ENCODE measurements at places on chromosomes 1 and 21.
A peak's percentile ranks its signal among the peaks of the same experiment; 100 is the strongest.

DNA sequence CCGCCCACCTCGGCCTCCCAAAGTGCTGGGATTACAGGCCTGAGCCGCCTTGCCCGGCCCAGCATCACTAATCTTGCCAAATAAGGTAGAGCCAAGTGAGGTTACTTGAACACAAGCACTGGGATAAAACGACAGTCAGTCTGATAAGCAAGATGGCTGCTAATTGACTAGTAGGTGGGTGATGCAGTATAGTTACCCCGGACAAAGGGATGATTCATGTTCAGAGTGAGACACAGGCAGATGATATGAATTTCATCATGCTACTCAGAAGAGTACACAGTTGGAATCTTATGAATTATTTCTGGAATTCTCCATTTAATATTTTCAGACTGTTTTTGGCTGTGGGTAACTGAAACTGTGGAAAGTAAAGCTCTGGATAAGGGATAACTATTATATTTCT lies 178.4 kb downstream of the USP25 start:
- no peak for DNase-seq
- H3K4me3 ChIP-seq: no peak overlapping the region
- H3K27me3 ChIP-seq: no peaks in the 10 kb centered on the region
- H3K27ac ChIP-seq: no peak overlapping the region
- H3K36me3 ChIP-seq: no peaks in the 10 kb centered on the region

GRCh38 chr1:56330391-56331026 lies 248.9 kb downstream of the PLPP3 start:
- H3K27me3 ChIP-seq: no peaks in the 10 kb centered on the region
- no peak overlapping the region for H3K4me3 ChIP-seq
- H3K36me3 ChIP-seq: no peaks in the 10 kb centered on the region
- H3K27ac ChIP-seq: no peak overlapping the region

- H3K27ac ChIP-seq: no peak overlapping the region
- H3K36me3 ChIP-seq: no peaks in the 10 kb centered on the region
- H3K4me1 ChIP-seq: no peaks in the 10 kb centered on the region
- no peaks in the 10 kb centered on the region for H3K27me3 ChIP-seq
- DNase-seq: no peak
- H3K4me3 ChIP-seq: no peak overlapping the region
These were observed 52.6 kb downstream of the GLIS1 start for GRCh38 chr1:53686091-53686964.

DNA sequence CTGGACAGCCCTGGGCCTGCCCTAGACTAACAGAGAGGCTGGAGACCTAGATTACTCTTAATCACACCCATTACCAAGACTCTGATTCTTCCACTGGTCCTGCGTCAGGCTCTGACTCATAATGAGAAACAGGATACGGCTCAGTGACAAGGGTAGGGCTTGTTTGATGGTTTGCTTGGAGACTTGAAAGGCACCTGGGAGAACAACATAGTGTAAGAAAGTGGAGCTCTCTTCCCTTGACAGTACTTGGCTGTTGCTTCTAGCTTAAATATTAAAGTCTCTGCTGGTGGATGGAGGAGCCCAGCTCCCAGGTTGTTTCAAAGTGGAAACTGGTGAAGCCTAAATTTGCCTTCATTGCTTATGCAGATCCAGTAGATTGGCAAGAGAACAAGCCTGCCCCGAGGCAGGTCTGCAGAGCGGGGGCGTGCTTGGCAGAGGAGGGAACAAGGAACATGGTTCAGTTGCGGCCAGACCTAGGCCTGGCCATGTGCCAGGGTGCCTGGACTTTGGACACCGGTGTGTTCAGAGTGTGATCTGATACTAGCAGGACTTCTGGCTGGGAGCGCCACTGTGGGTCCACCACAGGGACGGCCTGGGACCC lies 480.6 kb downstream of the CAMTA1 start:
- DNase-seq: no peak
- no peak overlapping the region for H3K4me3 ChIP-seq
- H3K4me1 ChIP-seq: no peaks in the 10 kb centered on the region
- H3K27ac ChIP-seq: no peak overlapping the region
- no peaks in the 10 kb centered on the region for H3K27me3 ChIP-seq

DNA sequence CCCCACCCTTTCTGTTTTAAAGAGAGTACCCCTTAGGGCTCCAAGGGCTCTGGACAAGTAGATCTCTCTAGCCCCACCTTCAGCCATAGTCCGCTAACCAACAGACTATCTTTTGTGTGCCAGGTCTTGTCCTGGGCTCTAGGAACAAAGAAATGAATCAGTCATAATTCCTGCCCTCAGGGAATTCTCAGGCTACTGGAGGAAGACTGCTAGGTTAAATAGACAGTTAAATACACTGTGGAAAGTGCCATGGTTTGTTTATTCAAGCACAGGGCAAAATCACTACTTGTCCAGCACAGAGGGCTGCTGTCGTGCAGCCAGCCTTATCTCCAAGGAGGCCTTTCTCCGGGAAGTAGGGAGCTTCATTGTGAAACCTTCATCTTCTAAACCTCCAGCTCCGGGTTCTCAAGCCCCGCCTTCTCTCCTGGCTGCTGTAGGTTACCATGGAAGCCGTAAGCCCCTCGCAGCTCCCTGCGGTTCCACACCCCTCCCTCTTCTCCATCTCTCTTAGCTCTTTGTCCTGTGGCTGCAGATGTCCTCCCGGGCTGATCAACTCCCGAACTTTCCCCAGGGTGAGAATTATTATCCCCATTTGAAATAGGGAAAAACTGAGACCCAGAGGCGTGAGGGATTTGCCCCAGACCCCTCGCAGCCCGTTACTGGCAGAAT lies 29.8 kb downstream of the SHISAL2A start:
- no peak overlapping the region for H3K4me3 ChIP-seq
- no peak overlapping the region for H3K27ac ChIP-seq
- H3K4me1 ChIP-seq: no peaks in the 10 kb centered on the region
- no peaks in the 10 kb centered on the region for H3K27me3 ChIP-seq
- no peaks in the 10 kb centered on the region for H3K36me3 ChIP-seq

- DNase-seq: no peak
- no peaks in the 10 kb centered on the region for H3K4me1 ChIP-seq
- H3K4me3 ChIP-seq: no peak overlapping the region
These were observed 10.6 kb upstream of the OR2T33 start for GRCh38 chr1:248288391-248288790.

- H3K27ac ChIP-seq: no peak overlapping the region
- no peaks in the 10 kb centered on the region for H3K36me3 ChIP-seq
- H3K4me3 ChIP-seq: no peak overlapping the region
- H3K4me1 ChIP-seq: no peaks in the 10 kb centered on the region
- DNase-seq: no peak
These were observed 38.2 kb downstream of the NTPCR start for GRCh38 chr1:232988572-232989040.

GRCh38 chr1:112536561-112536960 lies 27.8 kb downstream of the WNT2B start:
- peaks cover 2% of the 10 kb centered on the region for H3K36me3 ChIP-seq
- no peak for DNase-seq
- no peaks in the 10 kb centered on the region for H3K27me3 ChIP-seq

GRCh38 chr1:75796376-75797272 lies at the start of gene MSH4:
Gene MSH4 (plus strand): TSS chr1:75796882. CDS start chr1:75796986, 104 bp downstream.
- no peak within 1 kb of the TSS for H3K27ac ChIP-seq
- peak; percentile 76 for DNase-seq
- H3K27me3 ChIP-seq: no peaks in the 10 kb centered on the region
- no peaks in the 10 kb centered on the region for H3K36me3 ChIP-seq

- no peak overlapping the region for H3K27ac ChIP-seq
- H3K27me3 ChIP-seq: no peaks in the 10 kb centered on the region
- no peak overlapping the region for H3K4me3 ChIP-seq
- H3K36me3 ChIP-seq: no peaks in the 10 kb centered on the region
- H3K4me1 ChIP-seq: no peaks in the 10 kb centered on the region
These were observed 10.8 kb upstream of the PIGK start for GRCh38 chr1:77230051-77230450.

- no peaks in the 10 kb centered on the region for H3K36me3 ChIP-seq
- H3K27ac ChIP-seq: no peak overlapping the region
- H3K27me3 ChIP-seq: no peaks in the 10 kb centered on the region
- H3K4me1 ChIP-seq: no peaks in the 10 kb centered on the region
- no peak for DNase-seq
- no peak overlapping the region for H3K4me3 ChIP-seq
These were observed 274.1 kb upstream of the CHRM3 start for GRCh38 chr1:239112101-239112935.

DNA sequence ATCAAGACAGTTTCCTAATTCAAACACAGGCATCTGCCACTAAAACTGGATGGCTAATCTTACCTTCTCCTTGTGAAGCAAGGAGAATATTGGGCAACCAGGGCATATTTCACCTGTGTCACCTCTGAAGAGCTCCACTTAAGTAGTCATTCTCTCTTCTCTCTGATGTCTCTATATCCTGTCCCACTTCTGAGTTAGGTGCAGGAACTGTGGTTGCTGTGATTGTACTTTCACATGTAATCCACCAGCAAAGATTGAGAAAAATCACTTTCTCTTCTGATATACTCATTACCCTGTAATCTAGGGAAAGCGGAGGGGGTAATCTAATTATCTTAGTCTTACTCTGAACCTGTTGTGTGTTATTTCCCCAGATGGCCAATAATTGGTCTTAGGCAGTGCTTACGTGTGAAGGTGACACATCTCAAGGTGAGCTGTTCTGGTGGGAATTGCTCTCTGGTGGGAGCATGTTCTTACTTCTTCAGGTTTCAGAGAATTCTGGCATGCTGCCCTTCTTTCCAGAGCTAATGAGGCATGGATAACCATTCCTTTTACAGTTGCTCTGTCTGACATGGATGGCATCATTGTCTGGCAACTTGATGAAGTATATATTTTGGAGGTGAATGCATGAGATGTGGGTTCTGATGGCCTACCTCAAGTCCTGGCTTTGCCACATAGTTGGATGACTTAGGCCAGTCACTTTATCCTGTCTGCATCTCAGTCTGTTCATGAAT lies 12.0 kb downstream of the XCL2 start:
- no peak overlapping the region for H3K27ac ChIP-seq
- H3K4me1 ChIP-seq: no peaks in the 10 kb centered on the region
- no peak for DNase-seq
- H3K36me3 ChIP-seq: no peaks in the 10 kb centered on the region

GRCh38 chr1:117210386-117210785 lies 341 bp downstream of the VTCN1 start:
- no peaks in the 10 kb centered on the region for H3K4me1 ChIP-seq
- H3K36me3 ChIP-seq: no peaks in the 10 kb centered on the region
- H3K27ac ChIP-seq: no peak overlapping the region
- H3K4me3 ChIP-seq: no peak overlapping the region
- DNase-seq: no peak
- H3K27me3 ChIP-seq: no peaks in the 10 kb centered on the region

DNA sequence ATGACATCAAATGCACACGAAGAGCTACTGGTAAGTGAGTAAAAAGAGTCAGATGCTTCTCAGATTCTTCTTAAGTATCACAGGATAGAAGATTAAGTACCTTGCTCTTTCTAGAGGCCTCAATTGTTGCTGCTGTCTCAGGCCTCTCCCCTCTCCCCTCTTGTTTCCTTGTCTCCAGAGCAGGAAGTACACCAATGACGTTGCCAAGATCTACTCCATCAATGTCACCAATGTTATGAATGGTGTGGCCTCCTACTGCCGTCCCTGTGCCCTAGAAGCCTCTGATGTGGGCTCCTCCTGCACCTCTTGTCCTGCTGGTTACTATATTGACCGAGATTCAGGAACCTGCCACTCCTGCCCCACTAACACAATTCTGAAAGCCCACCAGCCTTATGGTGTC lies 21.3 kb upstream of the SARS1 start:
- no peaks in the 10 kb centered on the region for H3K27me3 ChIP-seq
- H3K27ac ChIP-seq: no peak overlapping the region
- DNase-seq: no peak
- no peaks in the 10 kb centered on the region for H3K4me1 ChIP-seq

GRCh38 chr1:1175221-1176062 lies 1.8 kb downstream of the TTLL10 start:
- H3K27ac ChIP-seq: no peak overlapping the region
- H3K36me3 ChIP-seq: no peaks in the 10 kb centered on the region
- H3K4me1 ChIP-seq: no peaks in the 10 kb centered on the region
- H3K4me3 ChIP-seq: no peak overlapping the region

DNA sequence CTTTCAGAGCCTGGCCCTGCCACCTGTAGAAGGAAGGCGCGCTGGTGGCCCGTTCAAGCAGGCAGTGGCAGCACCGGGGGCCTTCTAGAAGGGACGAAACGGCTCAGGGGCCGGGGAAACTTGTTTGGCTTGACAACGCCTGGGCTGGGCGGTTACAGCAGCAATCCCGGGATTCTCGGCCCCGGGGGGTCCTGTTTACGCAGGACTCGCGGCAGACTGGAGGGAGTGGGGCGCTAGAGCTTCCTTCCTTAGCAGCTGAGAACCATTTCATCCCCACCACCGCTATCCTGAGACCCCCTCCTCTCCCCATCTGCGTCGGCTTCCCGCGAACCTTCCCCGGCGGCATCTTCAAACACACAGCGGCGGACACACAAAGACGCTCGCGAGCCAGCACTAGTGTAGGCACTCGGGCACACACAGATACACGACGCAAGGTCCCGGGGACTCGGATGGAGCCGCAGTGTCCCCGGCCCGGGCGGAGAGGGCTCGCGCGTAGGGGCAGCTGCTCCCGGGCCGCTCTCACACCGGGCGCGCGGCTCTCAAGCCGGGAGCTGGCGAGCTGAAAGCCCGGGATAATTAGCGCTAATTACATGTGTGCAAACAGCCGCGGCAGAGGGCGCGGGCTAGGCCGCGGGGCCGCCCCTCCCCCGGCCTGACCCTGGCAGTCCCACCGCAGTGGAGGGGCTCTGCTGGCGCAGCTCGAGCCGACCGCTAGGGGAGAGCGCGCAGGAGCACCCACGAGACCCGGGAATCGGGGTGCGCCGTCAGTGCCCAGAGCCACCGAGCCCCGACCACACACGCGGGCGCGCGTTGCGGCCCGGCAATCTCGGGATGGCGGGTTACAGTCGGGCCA lies 271.4 kb downstream of the FOXD2 start:
- no peak for DNase-seq
- H3K36me3 ChIP-seq: no peaks in the 10 kb centered on the region
- H3K4me3 ChIP-seq: peak overlapping the region; percentile 6
- H3K27ac ChIP-seq: no peak overlapping the region

- H3K4me1 ChIP-seq: no peaks in the 10 kb centered on the region
- H3K4me3 ChIP-seq: no peak overlapping the region
- no peak for DNase-seq
- no peaks in the 10 kb centered on the region for H3K27me3 ChIP-seq
- no peak overlapping the region for H3K27ac ChIP-seq
These were observed 755.2 kb upstream of the ADAMTS5 start for GRCh38 chr21:27722095-27722494.

GRCh38 chr1:168229893-168230292 lies 4.1 kb downstream of the SFT2D2 start:
- DNase-seq: no peak
- H3K4me3 ChIP-seq: no peak overlapping the region
- peaks cover 2% of the 10 kb centered on the region for H3K4me1 ChIP-seq
- H3K36me3 ChIP-seq: no peaks in the 10 kb centered on the region
- peak overlapping the region; percentile 98 for H3K27ac ChIP-seq

GRCh38 chr1:97744977-97745376 lies 175.9 kb downstream of the DPYD start:
- H3K27ac ChIP-seq: no peak overlapping the region
- no peak for DNase-seq
- H3K4me3 ChIP-seq: no peak overlapping the region
- no peaks in the 10 kb centered on the region for H3K27me3 ChIP-seq
- H3K36me3 ChIP-seq: no peaks in the 10 kb centered on the region

All from aorta (tissue), 5 donors.